Cortex of kidney (tissue), 1 donor: ENCODE measurements at places on chromosomes 2 and 18.

DNA sequence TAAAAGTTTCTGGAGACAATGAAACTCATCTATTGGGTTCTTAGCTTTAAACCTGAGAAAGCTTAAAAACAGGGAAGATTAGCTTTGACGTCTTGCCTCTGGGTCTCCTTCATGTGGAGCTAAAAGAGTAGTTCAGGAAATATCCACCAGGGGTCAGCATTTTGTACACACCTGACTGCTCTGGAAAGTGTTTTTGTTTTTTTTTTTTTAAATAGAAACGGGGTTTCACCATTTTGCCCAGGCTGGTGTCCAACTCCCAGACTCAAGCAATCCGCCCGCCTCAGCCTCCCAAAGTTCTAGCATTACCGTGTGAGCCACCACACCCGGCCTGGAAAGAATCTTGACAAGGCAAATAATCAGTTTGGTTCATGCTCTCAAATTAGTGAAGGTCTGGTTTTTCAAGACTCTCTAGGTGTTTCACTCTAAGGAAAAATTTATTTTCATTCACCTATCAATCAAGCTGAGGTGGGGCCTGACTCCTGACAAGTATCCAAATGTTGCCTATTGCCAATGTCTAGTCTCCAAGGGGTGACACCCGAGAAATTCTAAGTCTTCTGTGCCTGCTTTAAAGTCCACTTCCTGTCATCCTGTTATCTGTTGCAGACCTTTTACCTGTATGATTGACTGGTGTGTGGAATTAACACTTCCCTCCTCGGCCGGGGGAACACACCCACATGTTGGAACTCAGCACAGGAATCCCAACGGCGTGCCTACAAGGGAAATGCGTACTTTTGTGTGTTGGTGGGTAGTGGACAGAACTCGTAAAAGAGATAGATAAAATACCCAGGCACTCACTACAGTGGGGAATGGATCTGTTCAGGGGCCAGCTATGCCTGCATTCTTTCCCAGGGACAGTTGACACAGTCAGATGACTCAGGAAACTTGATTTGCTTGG, 11.3 kb downstream of the IL1RN start:
- DNase-seq = no peak

GRCh38 chr2:68709421-68709911, 25.1 kb upstream of the ARHGAP25 start:
- DNase-seq = no peak

GRCh38 chr18:49175476-49175875, 224.7 kb upstream of the SMAD7 start:
- DNase-seq = no peak

GRCh38 chr2:124698979-124699565, 674.0 kb downstream of the CNTNAP5 start:
- DNase-seq = no peak

GRCh38 chr2:12044857-12045256, 298.4 kb downstream of the LPIN1 start:
- no peak for DNase-seq

DNA sequence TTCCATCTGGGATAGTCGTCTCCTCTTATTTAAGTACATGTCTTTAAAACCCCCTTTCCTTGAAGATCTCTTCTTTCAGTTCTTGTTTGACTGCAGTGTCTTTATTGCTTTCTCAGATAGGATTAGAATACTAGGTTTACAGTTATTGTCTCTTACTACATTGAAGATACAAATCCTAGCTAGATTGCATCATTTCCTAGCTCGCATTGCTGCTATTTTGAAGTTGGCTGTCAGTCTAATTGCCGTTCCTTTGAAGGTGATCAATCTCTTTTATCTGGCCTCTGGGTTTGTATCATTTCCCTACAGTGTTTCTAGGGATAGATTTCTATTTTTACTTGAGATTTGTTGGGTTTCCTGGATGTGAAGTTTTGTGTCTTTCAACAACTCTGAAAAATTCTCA, 20.9 kb downstream of the ARMC9 start:
- no peak for DNase-seq

DNA sequence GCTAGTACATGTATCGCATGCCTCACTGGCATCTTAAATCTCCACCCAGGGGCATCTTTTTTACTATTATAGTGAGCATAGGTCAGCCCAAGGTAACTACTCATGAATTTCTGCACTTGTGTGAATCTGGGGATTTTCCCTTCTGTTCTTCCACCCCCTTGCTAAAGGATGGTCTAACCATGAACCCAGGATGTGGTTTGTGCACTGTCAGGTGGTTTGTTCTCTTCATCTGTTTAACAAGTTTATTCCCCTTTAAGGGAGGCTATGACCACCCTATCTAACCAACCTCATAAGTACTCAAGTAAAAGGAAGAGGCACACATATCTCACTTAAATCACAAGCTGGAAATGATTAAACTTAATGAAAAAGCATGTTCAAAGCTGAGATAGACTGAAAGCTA, 243.0 kb downstream of the RPRM start:
- no peak for DNase-seq

- no peak for DNase-seq
These were observed 10.5 kb downstream of the MAPRE3 start for GRCh38 chr2:26980971-26981370.

GRCh38 chr2:183948861-183949260, 649.5 kb upstream of the ZNF804A start:
- DNase-seq = no peak

DNA sequence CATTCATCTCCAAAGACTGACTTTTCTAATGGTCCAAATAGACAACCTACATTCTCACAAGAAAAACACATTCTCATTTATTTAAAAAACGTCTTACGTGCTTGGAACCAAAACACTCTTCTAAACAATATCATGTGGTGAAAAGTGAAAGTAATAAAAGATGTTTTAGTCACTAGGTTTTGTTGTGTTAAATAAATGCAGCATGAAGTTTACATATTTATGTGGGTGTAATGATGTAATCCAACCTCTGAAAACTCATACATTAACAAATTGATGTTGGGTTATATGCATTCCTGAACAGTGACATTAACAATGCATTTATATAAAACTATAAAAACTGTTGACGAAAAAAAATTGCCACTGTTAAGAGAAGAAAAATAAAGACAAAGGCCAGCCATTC, 55.1 kb upstream of the ACVR2A start:
- DNase-seq = no peak

DNA sequence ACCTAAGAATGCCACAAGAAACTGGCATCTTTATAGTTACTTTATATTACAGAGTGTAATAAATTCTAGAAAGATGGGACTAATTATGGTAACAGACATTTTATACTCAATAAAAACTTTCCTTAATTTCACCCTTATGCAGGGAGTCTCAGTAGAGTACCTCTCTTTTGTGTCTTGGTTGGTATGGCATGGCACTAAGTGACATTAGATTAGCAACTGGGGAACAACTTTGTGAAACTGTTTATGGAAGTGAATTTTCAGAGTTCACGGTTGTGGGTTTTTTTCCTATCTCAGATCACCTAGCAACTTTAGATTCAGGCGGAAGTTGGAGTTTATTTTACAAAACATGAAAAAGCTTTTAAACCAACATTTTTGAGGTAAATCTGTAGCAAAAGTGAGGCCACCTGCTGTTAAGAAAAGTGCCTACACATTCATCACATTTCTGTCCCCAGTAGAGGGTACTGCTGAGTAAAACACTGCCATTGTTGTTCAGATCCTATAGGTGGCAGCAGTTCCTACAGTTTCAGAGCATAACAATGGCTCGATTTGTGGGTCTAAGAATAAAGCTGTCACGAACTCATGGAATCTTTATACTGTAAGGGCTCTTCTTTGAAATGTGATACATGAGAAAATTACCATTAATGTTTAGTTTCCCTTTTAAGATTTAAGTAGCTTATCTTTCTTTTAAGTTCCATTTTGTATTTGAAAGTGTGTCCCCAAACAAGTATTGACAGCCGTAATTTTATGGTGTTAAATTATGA, 117.6 kb downstream of the CAMKMT start:
- DNase-seq = no peak

- DNase-seq = no peak
These were observed 77.8 kb upstream of the TACR1 start for GRCh38 chr2:75277111-75277510.

DNA sequence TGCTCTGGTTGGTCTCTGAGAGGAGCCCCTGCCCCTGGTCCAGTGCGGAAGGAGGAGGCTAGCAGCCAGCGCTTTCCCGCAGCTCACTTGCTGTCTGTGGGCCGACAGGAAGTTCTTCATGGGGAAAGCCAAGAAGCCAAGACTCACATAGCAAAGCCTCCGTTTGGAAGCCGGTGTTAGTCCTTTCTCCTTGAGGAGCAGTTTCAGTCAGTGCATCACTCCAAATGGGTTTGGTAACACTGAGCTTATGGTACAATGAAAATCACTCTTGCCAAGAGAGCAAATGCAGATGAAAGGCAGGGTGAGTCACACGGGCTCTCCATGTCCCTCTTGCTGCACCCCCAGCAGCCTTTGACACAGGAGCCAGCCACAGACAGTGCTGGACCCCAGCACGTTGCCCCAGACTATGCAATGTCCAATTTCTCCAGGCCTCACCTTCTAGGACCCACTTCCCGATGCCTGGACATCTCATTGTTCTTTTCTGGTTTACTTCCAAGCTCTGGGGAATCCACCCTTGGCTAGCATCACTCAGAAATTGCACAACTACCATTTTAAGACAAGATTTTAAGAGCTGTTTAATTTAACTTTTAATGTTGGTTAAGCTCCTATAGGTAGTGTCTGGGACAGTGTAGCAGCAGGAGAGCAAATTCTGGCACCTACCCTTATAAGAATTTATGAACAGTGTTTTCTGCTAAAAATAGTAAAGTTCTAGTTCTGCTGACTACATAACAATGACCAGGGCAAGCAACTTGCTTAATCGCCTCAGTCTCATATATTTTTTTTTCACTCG, 174.9 kb downstream of the ASB1 start:
- DNase-seq = no peak

DNA sequence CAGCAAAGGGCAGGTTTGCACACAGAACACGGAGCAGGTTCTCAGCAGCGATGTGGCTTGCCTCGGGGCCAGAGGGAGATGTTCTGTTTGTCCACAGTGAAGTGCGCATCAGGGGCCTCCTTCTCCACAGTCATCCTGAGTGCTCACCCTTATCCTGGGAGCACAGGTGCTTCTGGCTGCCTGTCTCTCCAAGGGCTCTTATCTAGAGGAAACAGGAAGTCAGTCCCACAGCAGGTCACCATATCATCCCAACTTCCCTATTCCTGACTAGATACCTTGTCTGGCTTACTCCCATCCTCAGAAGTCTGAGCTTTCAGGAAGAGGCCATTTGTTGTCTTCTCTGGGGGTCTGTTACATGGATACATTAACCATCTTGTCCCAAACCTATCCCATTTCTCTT, at the start of gene CD207:
Gene CD207, minus strand, starts transcription at position 174 of the 400 bp plus-strand sequence. Its CDS starts 40 bp downstream, at position 134.
- DNase-seq = no peak

DNA sequence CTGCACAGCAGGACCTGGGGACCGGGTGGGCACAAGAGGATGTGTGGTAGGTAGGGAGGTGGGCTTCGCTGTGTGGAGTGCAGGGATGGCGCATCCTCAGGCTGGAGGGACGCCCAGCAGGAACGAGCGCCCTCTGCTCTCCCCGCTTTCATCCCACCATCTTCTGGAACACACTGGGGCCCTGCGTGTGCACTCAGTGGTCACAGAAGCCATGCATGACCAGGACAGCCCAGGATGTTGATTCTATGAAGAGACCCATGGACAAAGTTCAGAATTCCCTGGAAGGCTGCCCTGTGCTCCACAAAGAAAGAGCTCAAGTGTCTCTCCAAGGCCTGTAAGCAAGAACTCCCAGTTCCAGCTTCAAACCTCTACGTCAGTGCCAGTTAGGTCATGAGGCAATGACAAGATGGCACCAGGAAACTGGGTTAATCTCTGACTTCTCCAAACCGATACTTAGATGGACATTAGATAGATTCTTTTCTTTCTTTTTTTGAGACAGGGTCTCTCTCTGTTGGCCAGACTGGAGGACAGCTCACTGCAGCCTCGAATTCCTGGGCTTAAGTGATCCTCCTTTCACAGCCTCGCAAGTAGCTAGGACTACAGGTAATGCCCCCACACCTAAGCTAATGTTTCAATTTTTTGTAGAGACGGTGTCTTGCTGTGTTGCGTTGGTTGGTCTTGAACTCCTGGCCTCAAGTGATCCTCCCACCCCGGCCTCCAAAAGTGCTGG, 3.4 kb downstream of the SLC66A2 start:
- no peak for DNase-seq

- no peak for DNase-seq
These were observed 26.9 kb downstream of the SDC1 start for GRCh38 chr2:20198001-20198400.

DNA sequence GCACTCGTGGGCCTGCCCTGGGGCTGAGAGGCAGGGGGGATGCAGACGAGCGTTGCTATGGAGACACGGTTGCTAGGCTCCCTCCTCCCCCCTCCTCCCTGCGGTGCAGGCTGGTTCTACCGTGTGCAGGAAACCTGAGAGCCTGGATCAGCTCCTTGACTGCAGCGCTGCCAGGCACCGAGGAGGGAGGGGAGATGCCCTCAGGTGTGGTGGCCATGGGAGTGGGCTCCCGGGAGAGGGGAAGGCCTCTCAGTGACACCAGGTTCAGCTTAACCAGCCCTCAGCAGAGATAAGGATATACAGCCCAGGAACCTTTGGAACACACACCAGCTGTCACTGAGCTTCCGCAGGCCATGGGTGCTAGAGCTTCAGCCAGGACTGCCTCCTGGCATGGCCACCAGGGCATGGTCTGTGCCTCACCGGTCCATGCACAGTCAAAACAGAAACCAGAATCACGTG, 124.4 kb upstream of the PXDN start:
- no peak for DNase-seq

DNA sequence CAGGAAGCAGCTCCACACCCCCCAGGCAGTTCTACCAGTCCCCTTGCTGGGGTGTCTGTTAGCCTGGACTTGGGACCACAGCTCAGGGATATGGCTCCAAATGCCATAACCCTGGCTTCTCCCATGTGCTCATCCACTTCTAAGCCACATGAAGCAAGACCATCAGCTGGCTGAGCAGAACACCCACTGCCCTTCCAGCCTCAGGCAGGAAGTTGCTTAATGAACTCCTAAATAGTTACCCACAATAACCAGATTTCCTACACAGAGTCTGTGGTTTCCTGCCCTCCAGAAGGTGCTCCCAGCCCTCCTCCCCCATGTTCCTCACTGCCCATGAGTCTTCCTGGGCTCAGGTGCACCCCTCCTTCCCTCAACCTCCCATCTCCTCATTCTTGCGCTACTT, 98.3 kb upstream of the EPC2 start:
- no peak for DNase-seq

- no peak for DNase-seq
These were observed 60.0 kb upstream of the OTOF start for GRCh38 chr2:26537826-26538475.

- no peak for DNase-seq
These were observed 99.9 kb downstream of the PARD3B start for GRCh38 chr2:204645018-204645773.

- DNase-seq = no peak
These were observed 184.6 kb upstream of the ZNF804A start for GRCh38 chr2:184413671-184414229.

GRCh38 chr2:147294825-147295392, 549.9 kb upstream of the ACVR2A start:
- DNase-seq = no peak
